Progenitor cell of endocrine pancreas (in vitro differentiated cells): ENCODE measurements at places on chromosomes 13 and 19.

GRCh38 chr19:5951338-5951861, 26.5 kb downstream of the RANBP3 start:
- DNase-seq, result no peak

DNA sequence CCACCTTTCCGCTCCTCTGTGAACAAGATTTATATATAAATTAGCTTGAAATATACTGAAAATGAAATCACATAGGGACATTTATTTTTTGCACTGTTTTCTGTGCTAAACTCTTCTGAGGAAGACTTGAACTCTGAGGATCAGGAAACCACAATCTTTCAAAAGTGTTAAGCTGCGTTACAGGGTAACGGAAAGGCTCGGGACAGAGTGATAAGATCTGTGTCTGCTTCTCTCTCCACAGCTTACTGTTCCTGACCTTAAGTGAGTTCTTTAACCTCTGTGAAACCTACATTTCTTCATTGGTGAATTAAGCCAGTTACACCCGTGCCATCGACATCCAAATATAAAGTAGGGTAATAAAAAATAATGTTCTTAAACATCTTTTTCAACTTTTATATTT, 38.9 kb downstream of the DACH1 start:
- no peak for DNase-seq

- DNase-seq, result no peak
Measured at GRCh38 chr19:31648347-31648746, 299.1 kb upstream of the TSHZ3 start.

- DNase-seq, result no peak
Measured at GRCh38 chr13:43784496-43784895, 2.3 kb downstream of the ENOX1 start.

- peak; percentile 26 for DNase-seq
Measured at GRCh38 chr19:32675720-32676185, at the start of gene RGS9BP. TSS of gene RGS9BP (plus strand) at chr19:32675848. CDS start at chr19:32676264, 416 bp downstream.

GRCh38 chr13:47004027-47004426, 107.2 kb upstream of the HTR2A start:
- DNase-seq, result no peak

GRCh38 chr19:37691881-37692504, 27.6 kb downstream of the ZNF607 start:
- DNase-seq, result peak; percentile 74

DNA sequence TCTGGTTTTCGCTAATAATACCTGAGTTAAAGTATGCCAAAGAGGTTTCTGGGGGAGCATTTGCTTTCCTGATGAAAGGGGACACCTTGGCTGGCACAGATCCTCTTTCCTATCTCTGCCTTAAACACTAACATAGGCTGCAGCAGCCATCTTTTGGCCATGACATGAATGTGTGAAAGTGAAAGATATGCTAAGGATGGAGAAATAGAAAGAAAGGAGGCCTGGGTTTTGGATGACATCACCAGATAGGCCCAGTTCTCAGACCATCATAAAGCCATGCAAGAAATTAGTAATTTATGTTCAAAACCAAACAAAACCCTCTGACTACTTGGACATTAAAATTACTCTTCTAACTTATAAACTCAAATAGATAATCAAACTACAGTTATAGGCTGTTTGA, 279.7 kb downstream of the COG6 start:
- no peak for DNase-seq

GRCh38 chr13:48686636-48687210, 33.0 kb downstream of the CYSLTR2 start:
- DNase-seq, result no peak

GRCh38 chr13:26980099-26981031, 191.2 kb downstream of the USP12 start:
- DNase-seq, result no peak

DNA sequence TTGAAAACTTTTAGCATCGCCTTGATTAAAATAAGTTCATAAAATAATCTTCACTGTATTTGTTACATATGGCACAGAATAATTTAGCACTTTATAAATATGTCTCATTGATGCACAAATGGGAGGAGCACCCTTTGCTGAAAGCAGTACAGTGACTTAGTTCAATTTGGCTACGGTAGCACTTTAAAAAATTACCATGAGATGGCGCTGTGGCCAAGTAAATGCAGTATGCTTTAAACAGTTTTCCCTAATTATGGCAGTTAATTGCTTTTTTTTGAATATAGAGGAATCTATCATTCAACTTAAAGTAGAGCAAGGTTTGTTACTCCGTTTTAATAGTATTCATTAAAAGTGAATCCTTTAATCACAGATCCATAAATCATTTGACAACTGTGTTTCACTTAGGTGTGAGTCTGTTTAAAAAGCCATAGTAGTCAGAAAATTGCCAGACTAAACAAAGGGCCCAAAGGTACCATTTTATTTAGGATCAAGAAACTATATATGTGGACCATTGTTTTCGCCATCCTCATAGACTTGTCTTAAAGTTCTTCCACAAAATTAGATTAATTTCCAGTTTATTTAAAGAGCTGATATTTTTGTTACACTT, 34.7 kb upstream of the ESD start:
- DNase-seq, result peak; percentile 27

DNA sequence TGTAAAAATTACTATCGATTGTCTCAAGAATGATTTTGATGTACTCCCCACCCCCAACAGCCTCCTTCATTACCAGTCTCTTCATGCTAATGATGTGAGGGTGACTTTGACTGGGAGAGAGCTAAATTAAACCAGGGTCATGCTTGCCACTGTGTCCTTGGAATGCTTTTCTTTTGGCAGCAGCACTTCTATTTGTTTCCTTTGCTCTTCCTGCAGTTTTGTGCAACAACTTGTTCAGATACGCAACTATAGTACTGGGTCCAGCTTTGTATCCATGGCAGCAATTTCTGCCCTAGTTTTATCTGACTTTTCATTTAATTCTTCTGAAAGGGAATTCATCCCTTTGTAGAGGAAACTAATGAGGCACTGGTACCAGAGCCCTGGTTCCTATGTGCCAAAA, 2792.1 kb downstream of the PCDH9 start:
- DNase-seq, result no peak

DNA sequence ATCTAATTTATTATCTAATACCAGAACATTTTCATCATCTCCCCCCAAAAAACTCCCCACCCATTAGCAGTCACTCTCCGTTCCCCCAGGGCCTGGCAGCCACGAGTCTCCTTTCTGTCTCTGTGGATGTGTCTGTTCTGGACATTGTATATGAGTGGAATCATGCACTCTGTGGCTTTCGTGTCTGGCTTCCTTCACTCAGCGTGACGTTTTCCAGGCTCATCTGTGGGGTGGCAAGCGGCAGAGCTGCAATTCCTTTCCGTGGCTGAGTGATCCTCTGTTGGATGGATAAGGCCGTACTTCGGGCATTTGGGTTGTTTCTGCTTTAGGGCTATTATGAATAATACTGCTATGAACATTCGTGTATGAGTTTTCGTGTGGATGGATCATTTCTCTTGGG, 3.1 kb downstream of the AP2S1 start:
- no peak for DNase-seq

DNA sequence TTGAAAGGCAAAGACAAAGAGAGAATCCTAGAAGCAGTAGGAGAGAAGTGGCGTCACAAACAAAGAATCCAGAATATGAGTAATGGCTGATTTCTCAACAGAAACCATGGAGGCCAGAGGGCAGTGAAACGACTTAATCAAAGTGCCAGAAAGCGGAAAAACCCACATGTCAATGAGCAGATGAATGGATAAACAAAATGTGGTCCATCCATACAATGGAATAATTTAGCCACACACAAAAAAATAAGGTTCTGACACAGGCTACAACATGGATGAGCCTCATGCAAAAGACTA, 52.2 kb upstream of the RANBP3 start:
- DNase-seq, result no peak

DNA sequence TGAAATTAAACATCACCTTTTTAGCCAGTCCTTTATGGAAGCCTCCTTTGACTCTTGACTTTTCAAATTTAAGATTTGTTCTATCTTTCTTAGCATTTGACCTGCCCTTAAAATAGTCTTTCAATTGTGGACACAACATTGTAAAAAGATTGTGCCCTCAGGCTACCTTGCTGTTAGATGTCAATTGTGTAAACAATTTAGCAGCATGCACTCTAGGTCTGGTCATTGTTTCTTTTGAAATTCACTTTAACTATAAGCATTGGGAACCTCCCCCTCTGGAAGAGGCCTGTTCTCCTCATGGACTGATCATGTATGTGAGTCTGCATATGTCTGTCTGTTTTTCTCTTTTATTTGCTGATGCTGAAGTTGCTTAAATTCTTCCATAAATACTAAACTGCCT, 31.5 kb upstream of the PABPC3 start:
- DNase-seq, result no peak

DNA sequence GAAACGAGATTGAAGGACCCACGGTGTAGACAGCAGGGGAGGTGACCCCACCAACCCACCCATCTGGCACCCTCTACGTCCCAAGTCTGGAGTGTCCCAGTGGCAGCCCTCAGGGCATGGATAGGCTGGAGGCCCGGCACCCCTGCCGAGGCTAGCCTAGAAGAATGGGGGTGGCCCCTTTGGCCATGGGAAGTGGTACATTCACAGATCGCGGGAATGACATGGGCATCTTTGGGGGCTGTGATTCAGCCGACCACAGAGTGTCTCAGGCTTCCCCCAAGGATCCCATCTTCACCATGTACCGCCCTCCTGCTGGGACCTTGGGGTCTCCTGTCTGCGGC, 11.3 kb upstream of the MKNK2 start:
- no peak for DNase-seq

DNA sequence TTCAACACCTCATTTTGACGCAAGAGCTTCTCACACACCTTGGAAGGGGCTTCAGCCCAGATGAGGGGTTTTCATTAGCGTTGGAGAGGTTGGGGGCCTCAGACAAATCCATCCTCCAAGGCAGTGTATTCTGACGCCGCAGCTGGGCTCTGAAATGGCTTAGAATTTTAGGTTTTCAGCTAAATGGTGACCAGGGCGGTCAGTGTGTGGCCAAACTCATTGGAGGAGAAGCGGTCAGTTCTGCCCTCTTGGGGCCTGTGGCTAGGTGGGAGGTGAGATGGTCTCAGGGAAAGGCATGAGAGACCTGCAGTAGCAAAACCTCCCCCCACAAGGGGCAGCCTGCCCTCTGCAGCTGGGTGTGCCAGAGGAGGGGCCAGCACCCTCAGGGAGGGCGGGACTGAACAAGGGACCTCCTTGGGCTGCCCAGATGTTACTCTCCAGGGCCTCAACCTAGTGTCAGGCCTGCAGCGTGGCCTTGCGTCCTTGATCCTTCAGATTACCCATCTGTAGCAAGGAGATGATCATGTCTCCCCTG, 155.8 kb downstream of the URI1 start:
- no peak for DNase-seq

DNA sequence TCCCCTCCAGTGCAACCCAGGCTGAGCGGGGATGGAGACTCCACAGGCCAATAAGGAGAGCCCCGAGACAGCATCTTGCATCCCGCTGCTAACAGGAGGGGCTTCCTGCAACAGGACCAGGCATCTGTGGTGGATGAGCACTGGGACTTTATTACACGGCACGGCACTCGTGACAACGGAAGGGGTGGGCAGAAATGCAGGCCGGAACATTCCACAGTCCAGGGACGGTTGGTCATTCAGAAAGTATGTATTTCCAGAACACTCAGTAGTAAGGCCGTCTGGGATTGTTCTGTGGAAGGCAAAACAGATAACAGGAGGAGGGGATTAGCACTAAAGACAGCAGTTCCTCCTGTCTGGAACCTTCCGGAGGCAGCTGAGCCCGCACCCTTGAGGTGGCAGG, 3.3 kb upstream of the TM6SF2 start:
- DNase-seq, result no peak

GRCh38 chr19:1261538-1261797, 7.7 kb upstream of the CIRBP start:
- DNase-seq, result no peak

- no peak for DNase-seq
Measured at GRCh38 chr19:16191216-16191908, 6.2 kb downstream of the FAM32A start.

GRCh38 chr13:66036024-66036614, 1194.0 kb downstream of the PCDH9 start:
- DNase-seq, result no peak

DNA sequence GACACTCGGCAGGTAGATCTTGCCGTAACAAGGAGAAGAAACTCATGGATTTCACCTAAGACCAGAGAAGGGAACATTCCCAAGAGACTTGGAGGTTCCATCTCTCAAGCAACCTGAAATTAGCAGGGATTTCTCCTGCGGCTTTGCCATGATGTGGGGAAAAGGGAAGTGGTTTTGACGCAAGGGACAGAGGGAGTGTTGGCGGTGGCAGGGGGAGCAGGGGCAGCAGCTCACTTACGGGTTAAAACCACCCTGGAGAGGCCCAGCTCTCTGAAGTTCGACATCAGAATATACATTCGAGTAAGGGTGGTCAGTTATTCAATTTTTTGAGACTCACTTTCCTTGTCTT, 76.1 kb upstream of the POMP start:
- DNase-seq, result no peak

DNA sequence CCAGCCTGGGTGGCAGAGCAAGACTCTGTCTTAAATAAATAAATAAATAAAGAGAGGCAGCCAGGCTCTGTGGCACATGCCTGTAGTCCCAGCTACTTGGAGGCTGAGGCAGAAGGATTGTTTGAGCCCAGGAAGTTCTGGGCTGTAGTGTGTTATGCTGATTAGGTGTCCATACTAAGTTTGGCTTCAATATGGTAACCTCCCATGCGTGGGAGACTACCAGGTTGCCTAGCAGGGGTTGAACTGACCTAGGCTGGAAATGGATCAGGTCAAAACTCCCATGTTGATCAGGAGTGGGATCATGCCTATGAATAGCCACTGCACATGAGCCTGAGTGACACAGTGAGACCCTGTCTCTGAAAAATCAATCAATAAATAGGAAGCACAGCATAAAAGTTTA, 4.0 kb upstream of the SNRNP70 start:
- DNase-seq, result no peak

DNA sequence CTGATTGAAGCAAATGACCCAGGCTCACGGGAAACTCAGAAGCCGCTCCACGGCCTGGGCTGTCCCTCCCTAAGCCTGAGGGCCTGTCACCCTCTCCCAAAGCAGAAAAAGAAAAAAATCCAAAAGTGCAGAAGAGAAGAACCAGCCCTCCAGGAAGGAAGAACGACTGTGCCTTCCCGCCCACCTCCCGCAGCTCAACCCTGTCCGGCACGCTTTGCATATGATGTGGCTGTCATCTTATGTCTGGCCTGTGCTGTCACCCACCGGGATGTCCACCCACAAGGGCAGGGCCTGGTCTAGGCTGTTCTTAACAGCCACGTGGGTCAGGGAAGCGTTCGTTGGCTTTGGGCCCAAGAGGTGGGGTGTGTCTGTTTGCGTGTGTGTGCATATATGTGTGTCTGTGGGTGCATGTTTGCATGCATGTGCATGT, 13.7 kb downstream of the ZBTB7A start:
- no peak for DNase-seq
